ENCODE measurements at places on chromosomes 2 and 18.

GRCh38 chr2:145186303-145186702 is 666.4 kb upstream of the ZEB2 start:
- no peak for DNase-seq

- DNase-seq, result no peak
Measured at GRCh38 chr18:64258111-64258650, 109.3 kb upstream of the LINC00305 start.

DNA sequence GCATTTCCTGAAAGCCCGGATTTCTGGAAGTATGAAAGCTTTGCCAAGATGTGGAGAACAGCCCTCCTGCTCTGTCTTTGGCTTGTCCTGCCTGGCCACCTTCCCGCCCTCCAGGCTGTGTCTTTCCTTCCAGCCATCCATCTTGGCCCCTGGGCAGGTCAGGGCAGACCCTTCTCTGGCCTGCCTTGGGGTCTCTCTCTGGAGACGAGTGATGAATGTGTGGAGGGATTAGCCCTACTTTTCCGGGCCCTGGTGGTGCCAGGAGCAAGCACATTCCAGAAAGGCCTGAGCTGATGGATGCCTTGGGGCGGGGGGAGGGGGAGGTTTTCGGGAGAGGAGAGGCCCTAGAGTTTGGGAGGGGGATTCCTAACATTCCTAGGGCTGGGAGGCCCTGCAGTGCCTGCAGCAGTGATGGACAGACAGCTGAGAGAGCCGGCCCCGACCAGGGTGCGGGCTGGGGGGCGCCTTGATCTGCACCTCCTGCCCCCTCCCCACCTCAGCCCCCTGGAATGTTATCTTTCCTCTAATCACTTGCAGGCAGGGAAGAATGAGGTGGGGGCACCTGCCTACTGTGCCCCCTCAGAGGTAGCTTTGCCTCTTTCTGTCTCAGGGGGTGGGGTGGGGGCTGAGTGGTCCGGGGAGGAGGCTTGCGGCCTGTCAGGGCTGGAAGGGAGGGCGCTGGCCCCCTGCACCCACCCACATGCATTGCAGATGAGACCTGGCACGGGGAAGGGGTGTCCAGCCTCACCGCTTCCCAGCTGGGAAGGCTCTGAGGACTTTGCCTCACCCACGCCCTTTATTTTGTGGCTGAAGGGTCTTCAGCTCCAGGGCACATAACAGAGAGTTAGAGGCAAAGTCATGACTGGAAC is 156.2 kb downstream of the DDX1 start:
- DNase-seq, result no peak

- no peak for DNase-seq
Measured at GRCh38 chr2:26971911-26972786, 1.7 kb downstream of the MAPRE3 start.

- DNase-seq, result no peak
Measured at GRCh38 chr2:186537019-186537418, 51.0 kb downstream of the ZC3H15 start.

GRCh38 chr2:52311862-52312261 is 1279.9 kb upstream of the NRXN1 start:
- no peak for DNase-seq

GRCh38 chr2:30664761-30665358 is 142.4 kb downstream of the CAPN13 start:
- no peak for DNase-seq

DNA sequence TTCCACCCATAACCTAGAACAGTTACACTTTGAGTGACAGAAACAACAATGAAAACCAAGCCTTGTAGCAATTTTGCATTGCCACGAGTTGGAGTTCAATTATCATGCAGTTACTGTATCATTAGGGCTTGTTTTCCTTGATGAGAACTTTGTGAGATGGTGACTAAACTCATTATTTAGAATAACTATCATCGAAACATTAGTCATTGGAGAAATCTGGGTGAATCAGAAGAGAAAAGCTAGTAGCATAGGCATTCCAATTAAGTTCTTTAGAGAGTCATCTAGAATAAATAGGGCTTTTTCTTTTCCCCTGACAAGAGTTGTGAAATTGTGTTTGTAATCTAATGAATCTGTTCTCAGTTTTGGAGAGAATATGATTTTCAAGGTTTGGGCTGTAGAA is 122.8 kb upstream of the DOCK10 start:
- no peak for DNase-seq

DNA sequence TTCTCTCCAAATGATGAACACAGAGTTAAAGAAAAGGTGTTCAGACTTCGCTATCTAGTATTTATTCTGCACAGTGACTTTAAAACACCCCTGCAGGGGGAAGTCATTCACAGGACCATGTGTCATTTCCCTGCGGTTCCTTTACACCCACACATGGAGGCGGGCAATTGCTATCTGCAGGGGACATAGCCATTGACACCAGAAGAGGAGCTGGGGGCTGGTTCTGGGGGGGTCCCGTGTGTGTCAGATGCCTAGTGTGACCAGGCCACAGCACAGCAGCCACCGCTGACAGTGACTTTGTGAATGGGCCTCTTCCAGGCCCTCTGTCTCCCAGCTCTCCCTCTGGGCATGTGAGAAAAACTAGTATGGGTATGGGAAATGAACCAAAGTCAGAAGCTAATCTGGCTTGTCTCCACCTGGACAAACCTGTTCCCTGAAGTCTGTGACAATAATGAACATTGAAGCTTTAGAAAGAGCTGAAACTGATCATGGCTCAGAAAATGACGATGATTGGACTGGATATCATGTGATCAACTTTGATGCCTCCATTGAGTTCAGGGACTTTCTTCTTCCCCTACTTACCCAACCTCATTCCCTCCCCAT is 7.5 kb upstream of the GBX2 start:
- DNase-seq, result no peak

DNA sequence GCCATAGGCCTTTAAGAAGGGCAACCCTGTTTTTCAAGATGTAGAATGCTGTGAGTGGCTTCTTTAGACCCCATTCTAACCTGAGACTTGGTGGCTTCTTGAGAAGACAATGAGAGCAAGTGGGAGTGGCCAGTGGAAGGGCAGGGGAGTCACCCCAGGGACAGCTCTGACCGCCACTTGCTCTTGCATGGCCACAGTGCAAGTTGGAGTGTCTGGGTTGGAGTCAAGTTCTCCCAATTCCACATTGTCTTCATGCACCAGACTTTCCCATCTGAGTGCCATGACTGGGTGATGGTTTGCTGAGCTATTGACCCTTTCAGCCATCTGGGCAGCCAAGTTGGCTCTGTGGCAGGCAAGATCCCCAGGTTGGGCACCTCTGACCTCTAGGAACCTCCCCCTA is 148.0 kb upstream of the SKOR2 start:
- no peak for DNase-seq

- no peak for DNase-seq
Measured at GRCh38 chr18:25979369-25980040, 110.9 kb downstream of the SS18 start.

GRCh38 chr2:64363140-64363539 is 90.8 kb upstream of the LGALSL start:
- DNase-seq, result no peak

- DNase-seq, result no peak
Measured at GRCh38 chr2:139411236-139411635, 631.0 kb upstream of the NXPH2 start.

DNA sequence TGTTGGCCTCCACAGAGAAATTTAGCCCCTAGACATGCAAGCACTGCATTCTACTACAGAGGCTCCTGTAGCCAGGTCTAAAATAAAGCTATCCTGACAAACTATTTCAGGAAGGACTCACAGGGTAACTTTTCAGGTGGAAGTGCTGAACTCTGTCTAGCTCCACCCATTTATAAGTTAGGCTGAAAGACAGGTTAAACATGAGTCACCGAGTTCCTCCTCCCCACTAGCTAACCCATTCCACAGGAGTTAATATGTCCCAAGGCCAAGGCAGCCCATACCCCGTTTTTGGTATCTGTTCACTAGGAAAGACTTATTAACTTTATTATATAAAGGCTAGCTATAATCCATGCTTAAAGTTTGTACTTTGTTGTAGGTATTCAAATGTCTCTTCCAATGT is 3.5 kb downstream of the CWC22 start:
- DNase-seq, result no peak

DNA sequence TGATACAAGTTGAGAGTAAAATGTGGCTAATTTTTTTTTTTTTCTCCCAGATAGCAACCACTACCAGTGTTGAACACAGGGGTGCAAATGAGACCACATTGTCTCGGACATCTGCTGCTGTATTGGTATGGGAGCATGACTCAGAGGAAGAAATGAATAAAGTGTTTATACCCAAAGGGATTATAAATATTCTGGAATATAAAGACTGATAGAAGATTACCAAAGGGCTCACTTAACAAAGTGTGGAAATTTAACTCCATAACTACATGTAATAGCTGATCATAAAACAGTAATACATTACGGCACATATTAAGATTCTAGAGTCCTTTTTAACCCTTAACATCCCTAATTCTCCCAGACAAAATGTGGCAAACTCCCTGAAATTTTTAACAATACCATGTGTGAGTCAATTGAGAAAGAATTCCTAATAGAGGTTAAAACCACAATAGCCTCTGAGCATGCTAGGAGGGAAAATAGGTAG is 1023.0 kb upstream of the ACVR2A start:
- no peak for DNase-seq

DNA sequence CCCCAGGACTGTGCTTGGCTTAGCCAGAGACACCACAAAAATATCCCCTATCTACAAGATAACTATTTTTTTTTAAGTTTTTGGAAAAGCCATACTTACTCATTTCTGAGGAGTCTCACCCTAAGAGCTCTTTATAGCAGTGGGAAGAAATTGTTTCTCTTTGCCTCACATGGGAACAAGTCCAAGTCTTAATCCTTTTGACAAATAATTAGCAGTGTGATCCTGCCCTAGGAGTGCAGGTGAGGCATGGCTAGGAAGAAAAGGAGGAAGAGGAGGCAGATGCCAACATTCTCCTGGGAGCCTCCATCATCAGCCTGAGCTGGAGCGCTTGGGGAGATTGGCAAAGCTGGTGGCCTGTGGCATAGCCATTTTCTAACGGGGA is 115.6 kb downstream of the STPG4 start:
- DNase-seq, result no peak

- DNase-seq, result no peak
Measured at GRCh38 chr18:3251249-3251962, 3.8 kb downstream of the MYL12A start.

DNA sequence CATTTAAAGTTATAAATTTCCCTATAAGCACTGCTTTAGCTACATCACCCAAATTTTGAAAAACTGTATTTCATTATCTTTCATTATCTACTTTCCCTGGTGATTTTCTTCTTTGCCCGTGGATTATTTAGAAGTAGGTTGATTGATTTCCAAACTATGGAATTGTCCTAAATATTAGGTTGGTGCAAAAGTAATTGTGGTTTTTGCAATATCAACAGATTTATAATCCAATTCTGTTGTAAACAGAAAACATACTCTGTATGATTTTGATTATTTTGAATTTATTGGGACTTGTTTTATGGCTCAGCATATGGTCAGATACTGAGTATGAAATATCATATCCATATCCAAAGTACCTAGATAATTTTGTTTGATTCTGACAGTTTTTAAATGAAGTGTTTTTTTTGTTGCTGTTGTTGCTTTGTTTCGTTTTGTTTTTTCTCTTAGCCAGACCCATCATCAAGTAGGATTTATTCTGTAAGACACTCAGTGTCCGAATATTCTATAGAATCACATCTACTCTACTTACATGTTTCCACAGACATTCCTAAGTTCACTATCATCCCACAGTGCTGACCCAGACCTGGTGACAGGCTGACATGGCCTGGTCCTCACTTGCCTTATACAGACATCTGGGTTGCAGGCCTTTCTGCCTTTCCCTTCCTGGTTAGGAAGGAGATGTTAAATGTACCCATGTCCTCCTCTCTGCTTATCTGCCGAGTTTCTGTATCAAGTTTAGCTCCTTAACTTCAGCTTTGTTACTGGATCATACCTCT is 2.1 kb upstream of the TRABD2A start:
- no peak for DNase-seq

- DNase-seq, result no peak
Measured at GRCh38 chr2:40096360-40096759, 317.3 kb upstream of the THUMPD2 start.

GRCh38 chr18:3713166-3713565 is 263.2 kb downstream of the TGIF1 start:
- DNase-seq, result no peak

DNA sequence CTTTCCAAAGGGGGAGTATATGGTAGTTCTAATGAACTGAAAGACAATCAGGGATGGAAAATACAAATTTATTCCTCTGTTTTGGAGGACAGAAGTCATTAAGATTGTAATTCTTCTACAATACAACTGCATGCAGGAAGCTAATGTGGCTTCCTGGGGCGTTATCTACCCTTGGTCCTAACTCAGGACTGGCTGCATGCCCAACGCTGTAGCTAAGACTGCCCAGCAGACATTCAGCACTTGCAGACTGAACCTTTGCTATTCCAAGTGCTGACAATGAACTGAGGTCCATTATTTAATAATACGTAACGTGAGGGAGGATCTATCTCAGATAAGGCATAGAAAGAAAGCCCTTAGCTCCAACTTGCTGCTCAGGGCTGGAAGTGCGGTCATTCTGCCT is 53.2 kb downstream of the ZAP70 start:
- no peak for DNase-seq

- no peak for DNase-seq
Measured at GRCh38 chr2:50951437-50951836, 80.5 kb downstream of the NRXN1 start.

DNA sequence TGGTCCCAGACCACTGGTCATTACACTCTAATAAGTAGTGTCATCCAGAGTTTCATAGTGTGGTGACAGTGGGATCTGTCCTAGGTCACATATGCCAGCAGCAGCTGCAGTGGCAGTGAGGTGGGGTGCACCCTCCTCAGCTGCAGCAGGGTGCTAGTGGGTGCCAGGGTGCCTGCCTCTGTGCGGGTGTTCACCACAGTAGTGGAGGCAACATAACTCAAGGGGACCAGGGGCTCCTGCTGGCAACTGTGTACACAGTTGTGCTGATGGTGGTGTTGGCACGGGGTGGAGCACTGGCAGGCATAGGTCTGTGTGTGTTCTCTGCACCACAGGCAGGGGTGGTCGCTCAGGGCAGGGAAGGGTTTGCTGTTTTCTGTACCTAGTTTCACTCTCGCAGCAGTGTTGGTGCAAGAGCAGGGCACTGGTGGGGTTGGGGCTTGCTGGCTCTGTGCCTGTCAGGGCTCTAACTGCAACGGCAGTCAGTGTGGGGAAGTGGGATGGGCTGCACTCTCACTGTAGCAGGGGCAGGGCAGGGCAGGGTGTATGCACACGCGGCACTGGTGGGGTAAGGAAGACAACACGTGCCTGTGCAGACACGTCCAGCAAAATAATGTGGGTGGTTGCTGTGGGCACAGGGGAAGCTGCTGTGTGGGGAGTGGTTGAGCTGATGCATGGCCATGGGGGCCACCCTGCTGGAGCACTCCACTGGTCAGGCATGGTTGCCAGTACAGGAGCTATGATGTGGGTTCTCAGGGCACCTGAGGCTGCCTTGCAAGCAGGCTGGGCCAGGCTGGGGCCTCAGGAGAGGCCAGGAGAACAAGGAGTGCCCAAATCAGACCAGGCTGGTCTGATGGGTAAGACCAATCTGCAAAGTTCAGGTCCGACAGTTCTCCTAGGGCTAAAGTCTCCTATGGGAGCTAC is 226.6 kb downstream of the MEIS1 start:
- DNase-seq, result no peak

GRCh38 chr2:74577448-74577847 is 22.9 kb downstream of the DOK1 start:
- DNase-seq, result no peak

GRCh38 chr2:207156451-207157161 is 9.1 kb downstream of the KLF7 start:
- DNase-seq, result no peak

All from effector CD8-positive, alpha-beta T cell (primary cell).